Activated naive CD4-positive, alpha-beta T cell (primary cell): ENCODE measurements at places on chromosomes 12 and 14.

DNA sequence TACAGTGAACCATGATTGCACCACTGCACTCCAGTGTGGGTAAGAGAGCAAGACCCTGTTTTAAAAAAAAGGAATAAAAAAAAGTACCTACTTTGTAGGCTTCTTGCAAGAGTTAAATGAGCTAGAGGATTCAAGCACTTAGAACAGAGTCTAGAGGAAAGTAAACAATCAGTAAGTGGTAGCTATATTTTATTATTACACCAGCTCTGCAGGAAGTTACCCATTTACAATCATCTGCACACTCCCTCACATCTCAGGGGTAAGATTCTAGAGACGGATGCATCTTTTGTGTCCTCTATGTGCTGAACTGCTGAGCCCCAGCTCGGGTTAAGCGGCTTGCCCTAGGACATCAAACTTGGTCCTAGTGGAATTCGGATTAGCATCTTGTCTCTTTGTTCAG is 67.3 kb downstream of the KCNK10 start:
- DNase-seq = no peak

GRCh38 chr14:100698666-100699448 is 27.8 kb upstream of the DLK1 start:
- no peak for DNase-seq

GRCh38 chr12:116398193-116398592 is 120.7 kb upstream of the MED13L start:
- DNase-seq = no peak

- no peak for DNase-seq
Measured at GRCh38 chr14:39395555-39396254, 36.5 kb downstream of the FBXO33 start.

DNA sequence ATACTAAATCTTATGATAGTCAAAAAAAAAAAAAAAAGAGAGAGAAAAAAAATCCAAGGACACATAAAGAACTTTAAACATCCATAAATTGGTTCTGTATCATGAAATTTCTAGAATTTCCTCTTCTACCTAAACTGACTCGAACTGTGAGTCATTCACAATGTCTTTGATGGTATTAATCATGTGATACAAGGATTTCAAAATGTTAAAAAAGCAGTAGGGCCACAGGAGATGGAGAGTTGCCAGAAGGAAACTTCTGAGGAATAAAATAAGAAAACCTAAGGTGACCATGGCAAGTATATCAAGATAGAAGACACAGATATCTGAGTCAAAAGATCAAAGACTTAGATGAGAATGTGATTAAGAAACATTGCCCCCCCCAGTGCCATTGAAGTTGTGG is 1320.9 kb upstream of the FLRT2 start:
- DNase-seq = no peak

DNA sequence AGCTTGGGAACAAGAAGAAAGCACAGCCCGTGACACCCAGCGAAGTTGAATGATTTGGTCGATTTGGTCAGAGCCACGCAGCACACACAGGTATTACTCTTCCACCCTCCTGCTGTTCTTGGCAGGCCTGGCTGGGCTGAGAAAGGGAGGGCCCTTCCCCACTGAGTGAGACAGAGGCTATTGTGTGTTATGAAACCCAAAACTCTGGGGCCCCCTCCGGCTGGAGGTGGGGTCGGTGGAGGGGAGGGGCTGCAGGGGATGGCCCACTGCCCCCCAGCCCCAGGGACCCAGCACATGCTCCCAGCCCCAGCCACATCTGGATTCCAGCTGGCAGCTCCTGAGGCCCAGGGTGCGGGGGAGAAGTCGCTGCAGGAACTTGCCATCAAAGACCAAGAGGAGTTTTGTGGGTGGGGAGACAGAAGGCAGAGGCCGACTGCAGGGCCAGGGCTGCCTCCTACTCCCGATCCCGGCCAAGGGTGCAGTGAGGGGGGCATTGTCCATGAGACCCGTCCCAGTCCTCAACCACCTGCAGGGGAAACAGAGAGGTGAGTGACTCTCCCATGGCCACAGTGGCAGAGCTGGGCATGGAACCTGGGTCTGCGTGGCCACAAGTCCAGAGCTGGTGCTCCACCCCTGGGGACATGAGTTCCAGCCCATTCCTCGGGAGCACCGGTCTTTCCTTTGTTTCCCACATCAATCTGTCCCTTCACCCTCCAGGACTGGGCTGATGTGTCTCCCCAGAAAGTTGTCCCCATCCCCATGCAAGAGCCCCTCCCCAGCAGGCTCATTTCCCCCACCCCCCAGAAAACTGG is 8.7 kb downstream of the TMEM119 start:
- no peak for DNase-seq

- DNase-seq = no peak
Measured at GRCh38 chr14:75979648-75980565, 1.9 kb downstream of the TGFB3 start.

- no peak for DNase-seq
Measured at GRCh38 chr12:12976366-12976765, 23.7 kb downstream of the HEBP1 start.

- DNase-seq = no peak
Measured at GRCh38 chr14:36553656-36554260, 28.7 kb downstream of the NKX2-8 start.

- no peak for DNase-seq
Measured at GRCh38 chr14:93935213-93935612, 8.1 kb downstream of the FAM181A start.

- DNase-seq = no peak
Measured at GRCh38 chr12:67318786-67319185, 49.6 kb downstream of the CAND1 start.

DNA sequence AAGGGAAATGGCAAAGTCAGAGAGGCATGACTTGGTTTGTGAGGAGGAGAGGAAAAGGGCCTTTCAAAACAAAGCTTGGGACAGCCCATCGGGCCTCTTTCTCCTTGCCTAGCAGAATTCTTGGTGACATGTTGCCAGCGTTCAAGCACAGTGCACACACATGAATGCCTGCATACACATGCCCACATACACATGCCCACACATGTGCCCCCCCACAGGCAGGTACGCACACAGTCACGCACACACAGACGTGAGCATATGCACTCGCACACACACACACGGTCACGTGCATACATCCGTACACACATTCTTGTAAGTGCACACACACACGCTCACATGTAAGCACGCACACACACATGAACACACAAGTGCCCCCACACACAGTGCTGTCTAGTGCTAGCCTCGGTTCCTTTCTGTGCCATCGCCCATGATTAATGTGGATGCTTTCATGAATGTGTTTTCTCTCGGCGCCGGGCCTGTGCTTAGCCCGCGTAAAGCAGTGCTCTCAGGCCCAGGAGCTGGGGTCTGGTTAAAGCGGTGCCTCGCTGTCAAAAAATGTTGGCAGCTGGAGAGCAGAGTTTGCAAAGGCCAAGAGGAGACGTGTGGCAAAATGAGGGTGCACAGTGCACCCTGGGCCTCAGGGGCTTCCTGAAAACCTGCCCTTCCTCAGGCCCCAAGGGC is 328.8 kb upstream of the DIO3 start:
- no peak for DNase-seq

DNA sequence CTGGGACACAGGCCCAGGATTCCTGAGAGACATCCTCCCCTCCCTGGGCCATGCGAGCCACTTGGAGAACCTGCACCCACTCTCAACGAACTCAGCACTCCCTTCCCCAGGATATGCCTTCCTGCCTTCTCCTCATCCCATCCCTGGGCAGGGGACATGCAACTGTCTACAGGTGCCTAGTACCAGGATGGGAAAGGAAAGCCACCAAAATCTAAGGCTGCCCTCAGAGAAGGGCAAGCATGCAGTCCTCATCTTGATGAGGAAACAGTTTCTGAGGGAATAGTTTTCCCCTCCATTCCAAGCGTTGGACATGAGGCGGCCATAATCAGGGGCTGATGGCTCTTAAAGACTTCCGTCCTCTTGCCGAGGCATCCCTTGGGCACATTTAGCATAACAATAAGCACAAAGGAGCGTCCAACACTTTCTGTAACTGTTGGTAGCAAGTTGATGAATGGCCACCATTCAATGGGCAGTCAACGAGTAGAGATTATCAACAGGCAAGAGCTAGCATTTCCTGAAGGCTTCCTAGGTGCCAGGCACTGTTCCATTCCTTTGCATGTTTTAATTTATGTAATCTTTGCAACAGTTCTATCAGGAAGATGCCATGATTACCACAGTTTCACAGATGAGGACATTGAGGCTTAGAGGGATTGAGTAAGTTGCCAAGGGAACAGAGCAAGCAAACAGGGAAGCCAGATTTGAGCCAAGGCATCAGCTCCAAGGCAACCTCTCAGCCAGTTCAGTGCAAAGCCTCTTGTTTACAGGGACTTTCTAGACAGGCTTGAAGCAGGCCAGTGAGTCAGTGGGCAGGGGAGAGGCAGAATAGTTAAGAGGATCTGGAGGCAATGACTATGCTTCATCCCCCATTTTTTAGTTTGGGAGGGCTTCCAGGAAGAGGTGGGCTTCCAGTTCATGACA is 105.1 kb downstream of the SINHCAF start:
- no peak for DNase-seq

DNA sequence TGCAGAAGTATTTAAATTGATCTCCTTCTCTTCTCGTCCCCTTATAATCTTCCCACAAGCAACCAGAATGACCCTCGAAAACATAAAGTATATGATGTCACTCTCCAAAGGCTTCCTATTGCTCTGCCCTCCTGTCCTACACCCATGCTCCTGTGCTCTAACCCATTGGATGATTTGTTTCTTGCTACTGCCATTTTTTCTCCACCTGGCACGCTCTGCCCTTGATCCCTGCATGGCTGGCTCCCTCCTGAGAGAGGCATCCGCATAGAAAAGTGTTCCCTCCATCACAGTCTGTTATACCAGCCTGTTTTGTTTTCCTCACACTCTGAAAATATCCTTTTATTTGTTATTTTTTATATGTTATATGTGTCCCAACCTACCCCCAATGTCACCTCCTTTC is 19.8 kb downstream of the MYRFL start:
- DNase-seq = no peak

DNA sequence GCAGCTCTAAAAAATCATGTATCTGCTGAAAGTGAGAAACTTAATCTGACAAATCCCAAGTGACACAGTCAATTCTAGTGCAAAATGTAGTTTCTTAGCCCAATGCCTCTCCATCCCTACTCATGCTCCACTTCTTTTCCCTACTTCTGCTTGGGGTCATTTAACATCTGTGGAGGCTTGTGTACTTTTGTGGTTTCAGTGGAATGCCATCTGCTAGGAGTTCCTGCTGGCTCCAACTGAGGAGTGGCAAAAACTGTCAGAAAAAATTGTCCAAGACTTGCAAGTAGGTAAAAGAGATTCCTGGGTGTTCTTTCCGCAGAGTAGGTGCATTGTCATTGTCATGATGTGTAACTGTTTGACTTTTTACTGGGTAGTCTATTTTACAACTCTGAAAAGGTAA is 12.5 kb upstream of the AVPR1A start:
- DNase-seq = no peak

DNA sequence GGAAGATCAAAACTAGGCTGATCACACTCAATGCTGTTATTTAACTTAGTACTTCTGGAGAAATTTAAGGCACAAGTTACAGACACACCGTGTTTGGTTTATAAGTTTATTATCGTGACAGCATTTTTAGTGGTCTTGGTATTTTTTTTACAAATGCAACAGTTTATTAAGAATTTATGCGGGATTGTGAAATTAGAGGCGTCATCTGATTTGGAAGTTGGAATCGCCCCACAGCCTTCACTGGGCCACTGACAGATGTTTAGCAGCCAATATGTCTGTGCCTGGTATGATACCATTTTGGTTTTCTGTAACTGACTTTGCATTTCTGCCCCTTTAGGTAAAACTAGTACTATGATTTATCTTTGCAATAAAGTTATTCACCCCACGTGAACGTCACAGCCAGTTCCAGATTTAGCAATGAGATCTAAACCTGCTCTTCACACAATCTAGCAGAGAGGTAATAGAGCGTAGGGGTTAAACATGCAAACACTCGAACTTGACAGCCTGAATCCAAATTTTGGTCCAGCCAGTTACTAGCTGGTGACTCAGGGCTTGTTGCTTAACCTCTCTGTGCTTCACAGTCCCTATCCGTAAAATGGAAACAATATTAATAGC is 73.2 kb upstream of the SSTR1 start:
- no peak for DNase-seq

DNA sequence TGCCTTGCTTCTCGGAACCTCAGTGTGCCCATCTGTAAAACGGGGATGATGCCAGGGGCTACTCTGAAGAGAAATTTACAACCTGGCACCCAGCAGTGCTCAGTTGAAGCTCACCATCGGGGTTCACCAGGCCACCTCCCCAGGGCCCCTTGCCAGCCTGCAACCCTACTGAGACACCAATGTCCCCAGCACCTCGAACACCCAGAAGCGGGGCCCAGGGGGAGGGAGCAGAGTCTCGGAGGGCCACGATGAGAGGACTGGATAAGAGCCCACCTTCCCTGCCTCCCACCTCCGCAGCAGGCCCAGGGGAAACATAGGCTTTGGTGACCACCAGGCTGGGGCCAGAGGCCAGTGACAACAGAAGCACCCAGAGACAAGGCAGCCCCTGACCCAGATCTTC is 22.4 kb downstream of the NCOR2 start:
- DNase-seq = no peak

GRCh38 chr14:55221186-55221585 is 29.8 kb upstream of the DLGAP5 start:
- DNase-seq = no peak

DNA sequence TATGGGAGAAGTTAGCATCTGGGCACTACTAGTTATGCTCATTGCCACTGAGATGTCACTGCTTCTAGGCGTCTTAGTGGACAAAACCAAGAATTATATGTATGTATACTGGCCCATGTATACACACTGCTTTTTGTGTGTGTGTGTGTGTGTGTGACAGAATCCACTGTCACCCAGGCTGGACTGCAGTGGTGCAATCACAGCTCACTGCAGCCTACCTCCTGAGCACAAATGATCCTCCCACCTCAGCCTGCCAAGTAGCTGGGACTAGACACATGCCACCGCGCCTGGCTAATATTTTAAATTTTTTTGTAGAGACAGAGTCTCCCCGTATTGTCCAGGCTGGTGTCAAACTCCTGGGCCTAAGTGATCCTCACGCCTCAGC is 25.2 kb downstream of the LIMA1 start:
- no peak for DNase-seq

DNA sequence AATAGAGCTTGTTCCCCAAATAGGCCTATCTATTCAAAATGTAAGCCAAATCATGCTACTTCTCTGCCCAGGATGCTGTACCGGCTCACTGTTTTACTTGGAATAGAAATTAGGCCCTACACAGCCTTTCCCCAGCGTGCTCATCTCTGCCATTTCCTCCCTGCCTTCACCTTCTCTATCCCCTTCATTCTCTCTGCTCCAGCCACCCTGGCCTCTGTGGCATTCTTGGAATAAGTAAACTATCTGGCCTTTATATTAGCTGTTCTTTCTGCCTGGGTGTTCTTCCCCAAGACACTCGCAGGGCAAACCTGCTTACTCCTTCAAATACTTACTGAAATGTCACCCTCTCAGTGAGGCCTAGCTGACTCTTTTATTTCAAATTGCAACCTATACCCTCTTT is 30.9 kb upstream of the DYRK2 start:
- no peak for DNase-seq

GRCh38 chr12:27338473-27338872 is 5.8 kb downstream of the BMAL2 start:
- DNase-seq = no peak

- no peak for DNase-seq
Measured at GRCh38 chr14:90731487-90731886, 84.7 kb downstream of the TTC7B start.
